COLO829 (cell line): ENCODE measurements at places on chromosomes 4 and X.

GRCh38 chr4:153433754-153434105 is 32.4 kb upstream of the TMEM131L start:
- no peak for DNase-seq

GRCh38 chr4:104941661-104942062 is 205.0 kb upstream of the TET2 start:
- DNase-seq: peak; percentile 84

DNA sequence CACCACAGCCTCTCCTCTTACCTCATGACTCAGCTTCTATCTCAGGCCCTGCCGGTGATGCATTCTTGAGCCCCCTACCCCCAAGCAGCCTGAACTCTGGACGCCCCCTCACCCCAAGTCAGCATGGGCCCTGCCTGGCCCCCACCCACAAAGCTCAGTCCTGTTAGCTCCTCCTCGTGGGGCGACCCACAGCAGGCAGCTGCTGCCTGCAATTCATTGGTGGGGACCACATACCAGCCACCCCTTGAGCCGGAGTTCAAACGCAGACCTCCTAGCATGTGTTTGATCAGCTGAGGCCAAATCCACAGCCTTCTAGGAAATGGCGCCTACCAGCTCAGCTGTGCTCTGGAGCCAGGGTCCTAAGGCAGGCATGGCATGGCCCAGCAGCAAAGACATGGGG is 111.8 kb downstream of the EFNB1 start:
- DNase-seq: no peak

DNA sequence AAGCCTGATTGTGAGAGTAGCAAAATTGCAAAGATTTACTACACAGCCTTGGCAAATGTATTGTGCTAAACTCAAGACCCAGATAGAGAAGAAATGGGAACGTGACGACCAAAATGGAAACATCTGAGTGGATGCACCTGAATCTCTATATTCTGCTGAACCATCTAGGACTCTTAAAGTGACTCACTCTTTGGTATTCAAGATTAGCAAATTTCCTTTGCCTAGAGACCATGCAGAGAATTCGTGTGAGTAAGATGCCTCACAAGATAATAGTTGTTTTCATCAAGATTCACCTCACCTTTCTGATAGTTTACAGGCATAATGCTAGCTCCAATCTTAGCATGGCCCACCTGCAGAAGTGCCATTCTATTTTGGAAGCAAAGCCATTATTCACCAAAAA is 14.4 kb upstream of the ATOH1 start:
- no peak for DNase-seq
